ENCODE measurements at places on chromosomes 6 and 20. TPM values are rescaled to one million over a fixed set of nuclear protein-coding genes. Genes with fewer than 3 reads are reported as not detected.

- no peaks in the 10 kb centered on the region for H3K27me3 ChIP-seq
- H3K4me3 ChIP-seq: no peak overlapping the region
- no peak overlapping the region for H3K27ac ChIP-seq
- H3K4me1 ChIP-seq: no peaks in the 10 kb centered on the region
Observed at GRCh38 chr6:56766806-56767178, 124.1 kb upstream of the DST start.

The SYCP2L gene
- total RNA-seq: 3.7 TPM

DNA sequence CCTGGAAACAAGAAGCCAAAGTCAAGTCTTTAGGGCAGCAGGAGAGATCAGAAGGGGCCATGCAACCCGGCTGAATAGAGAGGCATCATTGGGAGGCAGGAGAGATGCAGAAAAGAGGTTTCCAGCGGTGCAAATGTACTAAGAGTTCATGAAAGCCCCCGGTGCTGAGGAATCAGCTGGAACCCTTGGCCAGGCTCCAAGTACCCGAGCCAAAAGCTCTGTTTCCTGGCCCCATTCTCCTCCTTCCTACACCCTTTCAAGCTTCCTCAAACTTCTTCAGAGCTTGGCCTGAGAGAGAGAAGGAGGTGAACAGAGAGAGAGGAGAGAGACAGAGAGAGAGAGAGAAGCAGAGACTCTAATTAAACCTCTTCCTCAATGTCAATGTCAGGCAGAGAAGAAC, 433.5 kb downstream of the PRKN start:
- H3K27me3 ChIP-seq: no peaks in the 10 kb centered on the region
- no peaks in the 10 kb centered on the region for H3K4me1 ChIP-seq
- H3K27ac ChIP-seq: no peak overlapping the region
- H3K36me3 ChIP-seq: no peaks in the 10 kb centered on the region
- no peak for DNase-seq

DNA sequence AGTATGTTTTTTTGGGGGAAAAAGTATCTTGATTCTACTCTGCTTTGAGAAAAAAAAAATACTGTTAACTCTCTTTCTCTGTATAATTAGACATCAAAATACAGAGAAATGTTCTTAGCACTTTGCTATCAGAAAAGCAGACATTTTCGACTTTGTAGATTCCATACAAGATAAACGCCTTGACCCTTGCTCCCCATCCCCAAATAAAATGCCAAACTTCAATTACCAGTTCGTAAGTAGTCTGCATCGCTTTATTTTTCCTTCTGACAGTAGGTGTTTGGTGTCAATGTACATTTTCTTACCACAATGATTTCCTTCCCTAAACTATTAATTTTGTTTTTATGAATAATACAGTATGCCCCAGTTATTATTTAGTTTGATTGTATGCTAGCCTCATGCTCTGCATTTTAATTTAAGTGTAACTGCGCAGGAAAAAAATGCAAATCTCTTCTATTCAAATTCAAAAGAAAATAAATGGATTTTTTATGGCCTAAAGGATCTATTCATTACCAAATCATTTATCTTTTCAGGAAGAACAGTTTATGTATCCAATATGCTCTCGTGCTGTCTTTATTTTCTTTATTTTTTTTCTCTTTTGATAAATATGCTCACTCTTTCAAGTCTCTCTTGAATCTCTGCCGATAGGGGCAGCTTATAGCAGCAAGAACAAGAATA, 84.8 kb upstream of the ZNF217 start:
- H3K4me1 ChIP-seq: no peaks in the 10 kb centered on the region
- no peak overlapping the region for H3K27ac ChIP-seq
- H3K27me3 ChIP-seq: no peaks in the 10 kb centered on the region
- no peak for DNase-seq
- H3K4me3 ChIP-seq: no peak overlapping the region

DNA sequence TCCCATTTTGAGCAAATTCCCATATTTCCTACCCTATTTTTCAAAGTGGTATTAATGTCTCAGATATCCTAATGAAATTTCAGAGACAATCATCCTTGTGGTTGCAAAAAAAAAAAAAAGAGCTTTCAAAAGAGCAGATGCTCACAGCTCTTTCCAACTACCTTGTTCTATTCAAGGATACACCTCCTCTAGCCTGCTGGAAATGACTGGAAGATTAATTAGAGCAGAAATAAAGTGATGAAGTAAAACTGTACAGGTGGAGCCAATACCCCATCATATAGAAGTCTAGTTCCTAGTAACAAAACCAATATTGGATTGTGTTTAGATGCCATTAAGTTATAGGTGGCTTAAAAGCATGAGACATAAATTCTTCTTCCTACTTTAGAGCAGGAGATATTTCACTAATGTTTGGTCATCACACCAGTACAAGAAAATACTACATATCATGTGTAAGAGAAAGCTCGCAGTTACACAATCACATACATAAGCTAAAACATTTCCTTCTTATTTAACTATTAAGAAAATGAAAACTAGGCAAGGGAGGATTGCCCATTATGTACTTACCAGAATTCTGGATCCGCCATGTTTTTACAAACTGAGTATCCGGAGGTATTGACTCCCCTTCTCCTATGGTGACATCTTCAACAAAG, 42.4 kb downstream of the ILRUN start:
- H3K4me1 ChIP-seq: peaks cover 17% of the 10 kb centered on the region
- DNase-seq: no peak
- H3K27ac ChIP-seq: no peak overlapping the region
- no peaks in the 10 kb centered on the region for H3K36me3 ChIP-seq
- no peak overlapping the region for H3K4me3 ChIP-seq
- no peaks in the 10 kb centered on the region for H3K27me3 ChIP-seq

- H3K27ac ChIP-seq: no peak overlapping the region
- no peaks in the 10 kb centered on the region for H3K27me3 ChIP-seq
- H3K4me1 ChIP-seq: no peaks in the 10 kb centered on the region
Observed at GRCh38 chr6:68915586-68915985, 280.5 kb downstream of the ADGRB3 start.

The NMBR gene
- not detected for total RNA-seq

GRCh38 chr6:113377362-113377942, 479.7 kb upstream of the MARCKS start:
- H3K4me3 ChIP-seq: no peak overlapping the region
- H3K27me3 ChIP-seq: no peaks in the 10 kb centered on the region
- no peaks in the 10 kb centered on the region for H3K36me3 ChIP-seq
- no peak for DNase-seq

DNA sequence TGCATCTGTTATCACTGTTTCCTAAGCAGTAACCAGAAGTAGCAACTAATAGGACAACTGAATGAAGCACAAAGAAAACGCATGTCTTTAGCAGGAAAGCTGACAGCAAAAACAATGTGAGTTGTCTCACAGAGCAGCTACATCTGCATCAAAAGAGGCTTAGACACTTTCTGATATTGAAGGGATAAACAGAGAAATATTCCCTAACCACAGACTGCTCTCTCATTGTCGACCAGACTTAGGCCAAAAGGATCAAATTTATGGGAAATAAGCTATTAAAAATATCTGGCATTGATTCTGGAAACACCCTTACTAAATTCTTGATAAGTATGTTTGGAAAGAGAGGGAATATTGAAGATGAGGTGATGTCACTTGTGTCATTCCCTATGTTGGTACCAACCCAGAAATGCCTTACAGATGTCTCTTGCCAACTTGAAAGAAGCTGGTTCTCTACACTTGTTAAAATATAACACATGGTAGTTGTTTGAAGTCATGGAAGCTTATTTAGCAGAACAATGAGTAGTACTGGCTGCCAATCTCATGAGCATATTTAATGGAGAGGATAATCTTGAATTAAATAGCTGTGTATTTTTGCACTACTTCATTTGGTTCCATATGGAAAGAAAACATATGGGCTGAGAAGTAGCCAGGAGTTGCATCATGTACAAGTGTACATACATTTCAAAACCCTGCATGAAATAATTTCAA, 929.3 kb upstream of the MAN1A1 start:
- H3K4me3 ChIP-seq: no peak overlapping the region
- DNase-seq: no peak
- H3K4me1 ChIP-seq: no peaks in the 10 kb centered on the region
- no peaks in the 10 kb centered on the region for H3K36me3 ChIP-seq

The ASIP gene
- not detected for total RNA-seq

GRCh38 chr6:139644821-139645220, 270.4 kb upstream of the CITED2 start:
- no peak overlapping the region for H3K27ac ChIP-seq
- DNase-seq: no peak
- no peaks in the 10 kb centered on the region for H3K36me3 ChIP-seq
- no peaks in the 10 kb centered on the region for H3K27me3 ChIP-seq
- no peak overlapping the region for H3K4me3 ChIP-seq

- no peak overlapping the region for H3K4me3 ChIP-seq
- DNase-seq: no peak
- no peaks in the 10 kb centered on the region for H3K4me1 ChIP-seq
- no peak overlapping the region for H3K27ac ChIP-seq
Observed at GRCh38 chr6:89406141-89406540, 5.9 kb downstream of the RRAGD start.

DNA sequence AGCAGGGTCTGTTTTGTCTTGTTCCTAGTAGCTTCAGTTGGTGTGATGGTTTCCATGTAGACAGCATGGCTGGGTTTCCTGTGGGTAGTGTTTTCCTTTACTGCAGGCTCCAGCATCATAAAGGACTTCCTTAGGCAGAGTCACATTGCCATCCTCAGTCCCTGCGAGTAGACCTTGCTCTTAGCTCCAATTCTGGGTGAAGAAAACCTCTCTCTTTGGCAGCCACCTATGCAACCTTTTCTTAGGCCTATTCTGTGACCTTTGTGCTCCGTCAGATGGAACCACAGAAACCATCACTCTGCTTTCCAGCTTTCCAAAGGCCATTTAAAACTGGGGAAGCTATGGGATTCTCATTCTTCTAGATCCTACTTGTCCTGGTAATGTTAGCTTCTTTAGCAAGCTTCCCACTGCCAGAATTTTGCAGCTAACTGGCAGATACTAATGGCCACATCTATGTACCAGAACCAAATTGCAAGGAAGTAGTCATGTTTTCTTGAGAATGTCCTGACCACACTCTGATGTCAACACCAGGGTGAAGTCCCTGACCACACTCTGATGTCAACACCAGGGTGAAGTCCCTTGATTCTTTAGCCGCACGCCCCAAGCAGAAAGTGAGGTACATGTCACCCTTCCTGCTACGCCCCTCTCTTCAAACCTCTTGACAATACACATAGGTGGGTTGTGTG, 646.6 kb upstream of the HS3ST5 start:
- no peak overlapping the region for H3K27ac ChIP-seq
- DNase-seq: no peak
- no peaks in the 10 kb centered on the region for H3K27me3 ChIP-seq
- no peaks in the 10 kb centered on the region for H3K36me3 ChIP-seq

DNA sequence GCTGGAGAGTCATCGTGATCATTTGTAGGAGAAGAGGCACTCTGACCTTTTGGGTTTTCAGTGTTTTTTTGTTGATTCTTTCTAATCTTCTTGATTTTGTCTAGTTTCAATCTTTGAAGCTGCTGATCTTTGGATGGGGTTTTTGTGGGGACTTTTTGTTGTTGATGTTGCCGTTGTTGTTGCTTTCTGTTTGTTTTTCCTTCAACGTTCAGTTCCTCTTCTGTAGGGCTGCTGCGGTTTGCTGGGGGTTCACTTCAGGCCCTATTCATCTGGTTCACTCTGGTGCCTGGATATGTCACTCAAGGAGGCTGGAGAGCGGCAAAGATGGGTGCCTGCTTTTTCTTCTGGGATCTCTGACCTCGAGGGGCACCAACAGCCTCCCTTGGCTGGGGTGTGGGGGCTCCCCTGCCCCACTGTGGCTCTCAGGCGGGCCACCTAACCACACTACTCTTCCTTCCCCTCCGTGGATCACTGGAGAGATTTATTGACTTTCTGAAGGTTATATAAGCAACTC, 21.5 kb upstream of the TMEM244 start:
- no peak overlapping the region for H3K4me3 ChIP-seq
- no peaks in the 10 kb centered on the region for H3K4me1 ChIP-seq
- no peak overlapping the region for H3K27ac ChIP-seq
- H3K36me3 ChIP-seq: no peaks in the 10 kb centered on the region
- DNase-seq: no peak
